Urinary bladder (tissue), 4 donors: ENCODE measurements at places on chromosomes 2 and 18. TPM values are rescaled to one million over a fixed set of nuclear protein-coding genes. Genes with fewer than 3 reads are reported as not detected.

GRCh38 chr18:37571266-37571665, 5.7 kb upstream of the CELF4 start:
- no peak for DNase-seq

DNA sequence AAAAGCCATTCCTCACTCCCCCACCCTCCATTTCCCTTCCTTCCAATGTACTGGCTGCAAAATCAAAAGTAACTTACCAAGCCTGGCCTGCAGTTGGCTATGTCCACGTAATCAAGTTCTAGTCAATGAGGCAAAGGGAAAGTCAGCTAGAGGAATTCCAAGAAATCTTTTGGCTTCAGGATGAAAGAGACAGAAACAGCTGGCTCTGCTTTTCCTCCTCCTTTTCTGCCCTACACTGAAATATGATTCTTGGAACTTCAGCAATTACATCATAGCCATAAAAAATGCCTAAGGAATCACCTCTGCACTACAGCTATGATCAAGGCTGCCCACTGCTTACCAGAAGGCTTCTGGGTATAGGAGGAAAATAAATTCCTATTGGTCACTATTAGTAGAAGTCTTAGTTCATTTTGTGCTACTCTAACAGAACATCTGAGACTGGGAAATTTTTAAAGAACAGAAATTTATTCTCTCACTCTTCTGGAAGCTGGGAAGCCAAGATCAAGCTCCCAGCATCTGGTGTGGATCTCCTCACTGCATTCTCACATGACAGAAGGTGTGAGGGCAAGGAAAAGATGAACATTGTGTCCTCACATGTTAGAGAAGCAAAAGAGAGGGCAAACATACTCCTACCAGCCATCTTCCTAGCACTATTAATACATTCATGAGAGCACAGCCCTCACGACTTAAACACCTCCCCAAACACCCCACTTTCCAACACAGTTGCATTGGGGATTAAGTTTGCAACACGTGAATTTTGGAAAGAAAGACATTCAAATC, 219.9 kb downstream of the TMX3 start:
- peak; percentile 57 for DNase-seq

DNA sequence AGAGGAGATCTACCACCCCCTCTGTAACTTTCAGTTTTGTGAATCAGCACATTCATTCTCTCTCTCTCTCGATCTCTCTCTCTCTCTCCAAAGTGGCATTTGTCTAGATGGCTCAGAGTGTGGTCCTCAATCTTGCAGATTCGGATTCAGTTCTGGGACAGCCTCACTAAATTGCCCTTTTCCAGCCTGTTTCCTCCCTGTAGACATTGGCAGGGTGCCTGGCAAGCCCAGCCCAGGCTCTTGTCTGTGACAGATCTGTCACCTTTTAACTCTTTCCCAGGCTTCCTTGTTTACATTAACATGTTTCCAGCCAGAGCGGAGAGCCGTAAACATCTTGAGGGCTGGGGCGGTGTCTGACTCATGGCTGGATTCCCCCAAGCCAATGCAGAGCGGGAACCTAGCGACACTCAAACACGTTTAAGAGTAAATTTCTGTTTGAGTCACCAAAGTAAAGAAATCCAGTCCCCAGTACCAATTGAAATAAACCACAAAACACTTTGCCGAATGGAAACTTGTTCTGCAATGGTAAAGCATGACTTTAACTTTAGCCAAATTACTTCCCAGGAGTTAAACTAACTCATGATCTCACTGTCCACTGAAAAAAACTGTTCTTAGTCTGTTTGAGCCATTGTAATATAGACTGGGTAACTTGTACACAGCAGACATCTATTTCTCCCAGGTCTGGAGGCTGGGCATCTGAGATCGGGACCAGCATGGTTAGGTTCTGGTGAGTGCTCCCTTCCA, 6.6 kb upstream of the CYP27C1 start:
- peak; percentile 70 for DNase-seq

DNA sequence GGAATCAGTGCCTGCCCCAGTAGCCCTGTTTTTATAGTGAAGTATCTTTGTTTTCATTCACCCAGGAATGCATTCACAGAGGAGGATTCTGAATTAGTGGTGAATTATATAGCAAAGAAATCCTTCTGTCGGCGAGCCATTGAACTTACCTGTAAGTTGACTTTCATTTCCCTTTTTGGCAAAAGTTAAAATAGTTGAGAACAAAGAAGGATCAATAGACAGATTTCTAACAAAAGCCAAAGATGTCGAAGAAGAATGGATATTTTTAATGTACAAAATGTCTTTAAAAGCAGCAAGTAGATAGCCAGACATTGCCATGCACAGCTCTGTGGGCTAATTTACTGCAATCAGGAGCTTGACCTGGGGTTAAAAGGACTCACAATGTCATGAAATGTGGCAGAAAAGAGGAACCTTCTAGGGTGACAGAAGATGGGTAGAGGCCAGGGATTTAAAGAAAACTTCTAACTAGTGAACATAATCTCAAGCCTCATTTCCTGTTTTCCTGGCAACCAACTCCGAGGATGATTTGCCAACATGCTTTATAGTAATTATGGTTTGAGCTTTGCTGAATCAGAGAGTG, 53.8 kb upstream of the TMEM87B start:
- DNase-seq: no peak

DNA sequence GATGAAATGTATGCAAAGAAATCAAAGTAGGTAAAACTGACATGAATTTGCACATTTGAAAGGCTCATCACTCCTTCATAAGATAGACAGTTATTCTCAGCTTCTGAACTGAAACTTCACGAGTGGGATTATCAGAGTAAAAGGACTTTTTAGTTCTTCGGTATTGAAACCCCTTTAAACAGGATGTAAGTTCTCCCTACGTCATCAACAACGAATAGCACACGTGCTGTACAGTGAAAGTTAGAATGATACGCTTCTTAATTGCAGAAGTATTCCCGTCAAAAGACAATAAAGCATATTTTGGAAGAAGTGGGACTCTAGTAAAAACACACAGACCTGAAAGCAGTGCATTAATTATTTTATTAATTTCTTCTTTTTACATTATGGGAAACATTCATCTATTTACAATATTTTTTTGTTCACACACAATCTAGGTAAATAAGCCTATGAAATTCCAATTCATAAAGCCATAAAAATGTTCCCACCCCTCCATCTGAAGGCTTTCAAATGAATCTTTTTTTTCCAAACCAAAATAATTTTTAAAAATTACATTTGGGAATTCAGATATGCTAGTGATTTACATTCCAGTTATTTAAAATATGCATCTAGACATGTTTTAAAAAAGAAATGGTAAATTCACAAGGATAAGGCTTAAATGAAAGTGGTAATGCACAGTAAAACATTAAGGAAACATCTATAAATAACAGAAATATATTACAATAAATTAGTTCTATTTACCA, 45.9 kb downstream of the TGIF1 start:
- no peak for DNase-seq

- no peak for DNase-seq
These were observed 74.1 kb upstream of the PXDN start for GRCh38 chr2:1818404-1818803.

Gene RRM2
- total RNA-seq: 24.8 TPM
